Glomerular endothelial cell (primary cell): ENCODE measurements at places on chromosomes 11 and 22. TPM values are rescaled to one million over a fixed set of nuclear protein-coding genes. Genes with fewer than 3 reads are reported as not detected.
A peak's percentile ranks its signal among the peaks of the same experiment; 100 is the strongest.

DNA sequence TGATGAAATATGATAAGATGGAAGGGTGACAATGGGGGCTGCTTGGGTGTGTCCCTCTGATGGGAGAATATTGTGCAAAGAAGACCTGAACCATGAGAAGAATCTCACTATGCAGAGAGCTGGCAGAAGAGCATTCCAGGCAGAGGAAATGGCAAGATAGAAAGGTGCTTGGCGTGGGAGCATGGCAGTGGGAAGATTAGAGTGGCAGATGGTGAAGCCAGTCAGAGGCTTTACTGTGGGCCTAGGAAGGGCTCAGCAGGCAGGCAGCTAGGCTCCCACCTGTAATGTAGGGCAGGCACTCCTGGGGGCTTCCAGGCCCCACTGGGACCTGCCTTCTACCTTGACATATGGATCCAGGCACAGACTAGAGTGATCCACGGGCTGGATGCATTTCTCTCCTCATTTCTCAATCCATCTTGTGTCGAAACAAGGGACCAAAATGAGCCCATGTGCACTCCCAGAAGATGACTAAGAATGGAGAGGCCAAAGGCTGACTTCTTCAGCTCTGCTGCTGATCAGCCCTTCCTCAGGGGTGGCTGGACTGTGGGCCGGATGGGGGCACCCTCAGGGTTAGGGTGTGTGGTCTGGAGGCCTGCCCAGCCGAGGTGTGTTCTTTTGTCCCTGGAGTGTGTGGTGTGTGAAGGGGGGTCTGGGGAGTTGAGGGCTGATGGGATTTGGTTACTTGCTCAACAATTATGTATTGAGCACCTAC lies 88.3 kb downstream of the TSPAN18 start:
- DNase-seq, result no peak

LRRN4CL gene
- total RNA-seq, result not detected in 2 replicates

- no peak for DNase-seq
Measured at GRCh38 chr22:45628515-45628914, 43.1 kb upstream of the ATXN10 start.

DNA sequence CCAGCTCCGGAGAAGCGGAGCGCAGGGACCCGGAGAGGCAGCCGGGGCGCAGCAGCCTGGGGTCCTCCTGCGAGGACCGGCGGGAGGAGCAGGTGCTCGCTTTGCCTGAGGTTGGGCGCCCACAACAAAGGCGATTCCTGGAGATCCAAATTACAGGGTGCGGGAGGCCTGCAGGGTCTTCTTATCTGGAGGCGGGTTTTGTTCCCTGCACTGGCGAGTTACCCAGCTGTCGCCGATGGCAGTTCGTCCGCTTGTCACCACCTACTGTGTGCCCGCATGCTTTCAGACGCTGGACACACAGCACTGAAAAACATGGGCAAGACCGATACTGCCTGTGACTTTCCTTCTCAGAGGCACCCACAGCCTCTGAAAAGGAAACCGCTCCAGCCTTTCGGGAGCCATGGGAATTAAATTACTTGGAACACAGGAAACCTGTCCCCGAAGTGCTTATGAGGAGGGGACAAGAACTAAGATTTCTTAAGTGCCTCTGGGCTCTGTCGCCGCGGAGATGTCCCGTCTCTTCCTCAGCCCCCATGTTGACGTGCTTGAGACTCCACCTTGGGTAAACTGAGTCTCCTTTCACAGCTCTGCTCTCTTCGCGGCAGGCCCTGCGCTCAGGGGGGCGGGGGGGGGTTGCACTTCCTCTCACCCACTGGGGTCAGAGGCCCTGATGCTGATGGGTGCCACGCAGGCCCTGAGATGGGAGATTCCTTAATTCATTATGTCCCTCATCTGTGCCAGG lies 1.3 kb upstream of the ZFTA start:
- no peak for DNase-seq

DNA sequence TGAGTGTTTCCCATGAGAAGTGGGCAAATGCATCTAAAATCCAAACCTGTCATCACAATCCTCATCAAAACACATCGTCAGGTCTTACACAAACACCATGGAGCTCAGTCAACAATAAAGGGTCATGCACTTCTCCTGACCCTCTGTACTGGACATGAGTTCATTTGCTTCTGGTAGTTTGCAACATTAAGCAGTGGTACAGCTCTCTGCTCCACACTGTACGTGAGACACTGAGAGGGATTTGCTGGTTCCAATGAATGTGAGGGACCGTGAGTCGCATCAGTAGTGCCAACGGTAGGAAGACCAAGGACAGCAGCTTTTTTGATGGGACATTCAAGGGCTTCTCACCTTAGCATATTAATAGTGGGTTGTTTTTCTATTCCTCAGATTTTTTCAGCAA lies 752.3 kb downstream of the OPCML start:
- no peak for DNase-seq

DNA sequence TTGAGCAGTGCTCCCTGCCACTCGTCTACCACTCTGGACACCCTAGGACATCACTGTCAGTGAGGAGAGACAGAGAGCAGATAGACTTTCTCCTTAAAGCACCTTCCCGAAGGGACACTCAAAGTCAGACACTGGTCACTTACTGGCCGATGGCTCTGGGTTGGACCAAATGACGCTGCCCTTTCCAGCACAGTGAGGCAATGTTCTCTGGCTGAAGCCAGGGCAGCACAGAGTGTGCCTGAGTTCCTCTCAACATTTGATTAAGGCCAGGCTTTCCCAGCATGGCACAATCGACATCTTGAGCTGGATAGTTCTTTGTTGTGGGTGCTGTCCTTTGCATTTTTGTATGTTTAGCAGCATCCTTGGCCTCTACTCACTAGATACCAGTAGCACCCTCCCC lies 206.2 kb downstream of the CSNK2A3 start:
- no peak for DNase-seq

PITPNM1 gene
- 18.7 and 64.1 TPM in 2 replicates for total RNA-seq

- DNase-seq, result no peak
Measured at GRCh38 chr11:117932426-117932825, 3.2 kb upstream of the TMPRSS13 start.

- no peak for DNase-seq
Measured at GRCh38 chr22:30694171-30694639, 469 bp upstream of the OSBP2 start.

ZBED5 gene
- 18.1 and 21.2 TPM in 2 replicates for total RNA-seq

MUC5B gene
- total RNA-seq, result not detected in 2 replicates

DNA sequence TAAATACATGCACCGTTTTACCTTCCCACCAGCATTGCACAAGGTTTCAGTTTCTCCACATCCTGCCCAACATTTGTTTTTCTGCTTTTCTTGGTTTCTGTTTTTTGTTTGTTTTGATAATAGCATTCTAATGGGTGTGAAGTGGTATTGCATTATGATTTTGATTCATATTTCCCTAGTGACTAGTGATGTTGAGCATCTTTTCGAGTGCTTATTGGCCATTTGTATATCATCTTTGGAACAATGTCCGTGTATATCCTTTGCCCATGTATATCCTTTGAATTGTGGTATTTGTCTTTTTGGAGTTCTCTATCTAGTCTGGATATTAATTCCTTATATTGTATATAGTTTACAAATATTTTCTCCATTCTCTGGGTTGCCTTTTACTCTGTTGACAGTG lies 2914.8 kb upstream of the OR11H1 start:
- DNase-seq, result no peak

DNA sequence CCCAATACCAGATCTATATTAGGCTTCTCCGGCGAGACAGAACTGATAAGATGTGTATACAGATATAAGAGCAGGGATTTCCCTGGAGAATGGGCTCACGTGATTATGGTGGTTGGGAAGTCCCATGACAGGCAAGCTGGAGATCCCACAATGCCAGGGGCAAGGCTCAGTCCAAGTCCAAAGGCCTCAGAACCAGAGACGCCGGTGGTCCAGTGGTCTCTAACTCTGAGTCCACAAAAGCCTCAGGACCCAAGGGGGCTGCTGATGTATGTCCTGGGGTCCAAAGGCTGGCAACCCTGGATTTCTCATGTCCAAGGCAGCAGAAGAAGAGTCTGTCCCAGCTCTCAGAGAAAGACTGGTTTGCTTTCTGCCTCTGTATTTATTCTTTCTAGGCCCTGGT lies 15.8 kb upstream of the OSBPL5 start:
- DNase-seq, result no peak

GRCh38 chr11:71251761-71252268 lies 562 bp downstream of the SHANK2 start:
- DNase-seq, result no peak

SCGB1D2 gene
- total RNA-seq, result not detected in 2 replicates

GRCh38 chr11:80182901-80183300 lies 742.1 kb upstream of the TENM4 start:
- DNase-seq, result no peak

EHF gene
- total RNA-seq, result not detected in 2 replicates

DNA sequence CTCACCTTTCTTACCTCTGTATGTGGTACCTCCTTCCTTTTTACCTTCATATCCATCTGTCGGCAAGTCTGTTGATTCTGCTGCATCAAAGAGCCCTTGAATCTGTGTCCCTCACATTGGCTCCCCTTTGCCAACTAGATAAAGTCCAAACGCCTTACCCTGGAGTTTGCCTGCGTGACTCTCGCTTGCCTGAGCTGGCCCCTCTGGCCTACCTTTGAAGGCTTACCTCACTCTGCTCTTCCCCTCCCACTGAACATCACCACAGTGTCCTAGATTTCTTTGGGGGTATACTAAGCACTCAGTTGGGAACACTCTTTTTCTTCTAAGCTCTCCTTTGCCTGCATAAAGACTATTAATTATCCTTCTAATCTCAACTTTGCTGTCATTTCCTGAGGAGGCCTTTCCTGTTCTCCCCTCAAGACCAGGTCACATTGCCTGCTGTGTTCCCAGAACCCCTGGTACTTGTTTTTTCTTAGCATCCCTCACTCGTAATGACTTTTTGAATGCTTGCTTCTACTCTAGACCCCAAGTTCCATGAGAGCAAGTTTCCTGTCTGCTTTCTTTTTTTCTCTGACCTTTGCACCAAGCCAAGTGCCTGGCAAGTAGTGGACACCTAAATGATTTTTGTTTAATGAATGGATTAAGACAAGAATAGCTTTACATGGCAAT lies 67.8 kb upstream of the ADORA2A start:
- DNase-seq, result peak; percentile 68

GRCh38 chr11:10993186-10993585 lies 135.3 kb upstream of the ZBED5 start:
- no peak for DNase-seq

- DNase-seq, result peak; percentile 14
Measured at GRCh38 chr11:17683377-17684161, 35.8 kb upstream of the MYOD1 start.

LINC01488 gene
- total RNA-seq, result not detected in 2 replicates

DNA sequence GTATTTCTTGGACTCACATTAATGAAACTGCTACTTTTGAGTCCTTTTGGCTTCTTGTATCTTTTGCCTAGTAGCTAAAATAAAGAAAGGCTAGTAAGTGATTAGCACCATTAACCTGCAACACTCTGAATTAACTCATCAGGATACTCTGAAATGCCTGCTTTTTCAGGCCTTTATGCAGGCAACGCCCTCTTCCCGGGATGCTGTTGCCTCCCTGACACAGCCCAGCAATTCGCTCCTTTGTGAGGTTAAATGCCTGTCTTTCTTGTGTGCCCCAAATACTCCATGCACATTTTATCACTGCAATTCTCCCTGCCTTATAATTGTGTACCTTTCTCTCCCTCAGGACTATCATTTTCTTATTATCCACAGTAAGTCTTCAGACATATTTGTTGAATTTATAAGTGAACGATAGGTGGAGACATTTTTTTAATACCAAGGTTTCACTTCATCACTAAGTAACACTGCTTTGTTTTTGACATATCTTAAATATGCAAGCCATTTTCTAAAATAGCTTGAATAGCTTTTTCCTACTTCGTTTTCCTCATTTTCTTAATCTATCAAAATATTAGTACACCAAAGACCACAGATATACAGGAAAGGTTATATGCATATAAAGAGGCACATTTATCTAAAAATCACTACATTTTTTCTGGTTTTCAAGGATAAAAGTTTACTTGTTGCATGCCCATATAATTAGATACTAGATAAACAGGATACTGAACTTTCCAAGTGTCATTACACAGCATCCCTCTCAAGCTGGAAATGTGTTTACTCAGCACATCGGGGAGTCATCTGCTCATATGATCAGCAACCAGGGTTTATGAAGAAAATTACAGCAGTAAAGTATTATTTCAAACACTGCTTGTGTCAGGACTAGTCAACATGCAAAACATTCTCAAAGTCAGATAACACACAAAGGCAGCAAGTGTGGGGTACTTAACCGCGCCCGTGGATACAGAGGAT lies 48.5 kb upstream of the DDI1 start:
- no peak for DNase-seq

APOA1 gene
- total RNA-seq, result not detected in 2 replicates

PDGFD gene
- total RNA-seq, result 21.4 and 31.1 TPM in 2 replicates

DNA sequence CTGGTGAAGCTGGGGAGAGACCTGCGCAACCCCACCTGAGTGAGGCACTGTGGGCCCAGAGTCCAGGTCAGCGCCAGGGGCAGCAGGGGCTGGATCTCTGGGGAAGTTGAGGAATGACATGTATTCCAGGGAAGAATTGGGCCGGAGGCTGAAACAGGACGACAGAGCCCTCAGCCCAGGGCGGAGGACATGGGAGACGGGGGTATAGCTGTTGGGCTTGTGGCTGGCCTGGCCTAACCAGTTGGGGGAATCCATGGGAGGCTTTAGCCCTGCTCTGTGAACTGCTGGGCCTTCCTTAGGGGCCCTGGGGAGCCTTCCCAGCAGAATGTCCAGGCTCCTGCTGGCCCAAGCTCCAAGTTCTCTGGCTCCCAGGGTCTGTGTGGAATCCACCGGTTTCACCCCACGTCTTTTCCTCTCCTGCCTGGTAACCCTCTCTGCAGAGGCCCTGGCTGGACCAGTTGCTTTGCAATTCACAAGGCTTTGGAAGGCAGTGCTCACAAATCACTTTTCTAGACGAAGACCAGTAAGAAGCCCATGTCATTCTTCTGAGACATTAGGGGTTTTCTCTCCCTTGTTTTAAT lies 50.4 kb upstream of the KCNQ1OT1 start:
- no peak for DNase-seq

GRCh38 chr11:73314117-73314961 lies 6.3 kb downstream of the ARHGEF17 start:
- no peak for DNase-seq

GRIK4 gene
- total RNA-seq, result 0.06 and 0.10 TPM in 2 replicates

GRCh38 chr22:26732284-26732683 lies 74.9 kb downstream of the MIAT start:
- DNase-seq, result no peak

DNA sequence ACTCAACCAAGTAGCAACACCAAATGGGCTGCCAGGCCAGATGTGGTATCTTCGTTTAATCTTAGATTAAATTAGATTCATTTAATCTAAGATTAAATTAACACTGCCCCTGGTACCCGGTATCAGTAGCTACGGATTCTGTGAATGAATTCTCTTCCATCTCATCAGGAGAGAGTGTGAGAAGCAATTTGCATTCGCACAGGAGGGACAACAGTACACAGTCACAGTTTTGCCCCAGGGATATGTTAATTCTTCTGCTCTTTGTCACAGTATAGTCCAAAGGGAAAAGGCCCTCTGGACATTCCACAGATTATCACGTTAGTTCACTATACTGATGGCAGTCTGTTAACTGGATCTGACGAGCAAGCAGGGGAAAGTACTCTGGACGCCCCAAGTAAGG lies 22.9 kb downstream of the ASCL2 start:
- DNase-seq, result no peak

TRIM49 gene
- total RNA-seq, result not detected in 2 replicates
